Stimulated activated CD4-positive, alpha-beta T cell treated with anti-CD3 and anti-CD28 coated beads, Interleukin-15, amount 100 ng/mL, for 1 hour (primary cell): ENCODE measurements at places on chromosomes 2 and 18.

- DNase-seq = no peak
Observed at GRCh38 chr18:58843688-58844035, 21.0 kb upstream of the ZNF532 start.

DNA sequence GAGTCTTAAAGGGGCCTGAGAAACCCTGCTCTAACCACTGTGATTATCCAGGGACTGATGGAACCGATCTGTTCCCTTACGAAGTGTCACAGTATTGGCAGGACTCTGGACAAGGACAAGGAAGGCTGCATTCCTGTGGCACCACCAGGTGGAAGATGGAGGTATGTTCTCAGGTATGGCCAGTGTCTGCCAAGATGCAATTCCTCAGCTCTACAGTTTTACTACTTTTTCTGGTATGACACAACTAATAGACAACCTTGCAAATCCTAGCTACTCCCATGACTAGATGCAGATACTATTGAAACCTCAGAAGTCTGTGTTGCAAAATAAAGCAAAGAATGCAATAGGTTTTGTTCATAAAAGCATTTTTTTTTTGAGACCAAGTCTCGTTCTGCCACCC, 14.6 kb downstream of the RAB31 start:
- DNase-seq = no peak

DNA sequence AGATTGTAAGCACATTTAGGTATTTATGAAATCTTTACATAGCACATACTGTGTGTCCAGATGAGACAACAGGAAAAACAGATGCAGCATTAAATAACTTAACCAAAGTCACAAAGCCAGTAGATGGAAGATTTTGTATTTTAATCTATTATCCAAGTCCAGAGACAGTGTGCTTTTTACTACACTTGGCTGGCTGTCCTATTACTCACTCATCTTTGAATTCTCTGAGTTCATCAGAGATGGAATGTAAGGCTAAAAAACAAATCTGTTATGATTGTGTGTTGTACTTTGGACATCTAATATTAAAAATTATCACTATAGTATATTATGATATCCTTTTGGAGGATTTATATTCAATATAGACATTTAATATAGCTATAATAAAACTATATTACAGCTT, 1189.4 kb downstream of the DSC3 start:
- DNase-seq = no peak

GRCh38 chr2:8324901-8325300, 357.0 kb upstream of the ID2 start:
- no peak for DNase-seq

DNA sequence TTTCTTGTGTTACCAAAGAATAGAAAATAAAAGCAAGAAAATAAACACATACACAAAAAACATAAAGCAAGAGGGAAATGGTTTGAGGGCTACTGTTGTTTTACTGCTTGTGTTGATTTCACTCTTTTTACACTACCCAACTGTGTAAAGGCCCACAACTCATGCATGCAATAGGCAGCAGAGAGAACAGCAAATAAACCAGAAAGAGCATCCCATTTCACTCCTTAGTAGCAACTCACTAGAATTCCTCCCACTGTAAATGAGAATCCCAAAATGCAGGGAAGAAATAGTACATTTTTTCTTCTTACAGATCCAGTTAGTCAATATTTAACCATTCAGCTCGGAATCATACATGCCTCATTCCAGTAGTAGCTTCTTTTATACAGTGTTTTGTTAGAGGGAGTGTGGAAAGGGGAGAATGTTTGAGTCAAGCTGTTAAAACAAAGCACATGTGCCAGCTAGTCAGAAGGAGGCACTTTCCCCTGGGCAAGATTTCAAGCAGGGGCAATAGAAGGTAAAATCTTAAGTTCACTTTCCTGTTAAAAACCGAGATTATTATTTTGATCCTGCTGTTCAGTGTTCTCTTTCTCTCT, 147.2 kb upstream of the FAM98A start:
- DNase-seq = no peak

DNA sequence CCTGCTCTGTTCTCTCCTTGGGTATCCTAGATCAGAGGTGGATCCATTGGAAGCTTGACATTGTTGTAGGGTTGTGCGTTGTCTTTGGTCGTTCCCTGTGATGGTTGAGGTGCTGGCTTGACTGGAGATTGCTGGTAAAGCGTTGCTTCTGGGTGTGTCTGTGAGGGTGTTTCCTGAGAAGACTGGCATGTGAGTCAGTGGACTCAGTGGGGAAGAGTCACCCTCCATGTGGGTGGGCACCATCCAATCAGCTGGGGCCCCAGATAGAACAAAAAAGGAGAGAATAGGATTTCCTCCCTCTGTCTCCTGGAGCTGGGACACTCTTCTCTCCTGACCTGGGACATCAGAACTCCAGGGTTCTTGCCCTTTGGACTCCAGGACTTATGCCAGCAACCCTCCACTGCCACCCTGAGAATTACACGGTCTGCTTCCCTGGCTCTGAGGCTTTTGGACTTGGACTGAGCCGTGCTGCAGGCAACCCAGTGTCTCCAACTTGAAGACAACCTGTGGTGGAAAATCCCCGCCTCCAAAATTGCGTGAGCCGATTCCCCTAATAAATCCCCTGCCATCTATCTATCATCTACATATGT, 14.8 kb upstream of the REEP1 start:
- no peak for DNase-seq

- peak; percentile 49 for DNase-seq
Observed at GRCh38 chr18:45910405-45911023, 56.6 kb downstream of the EPG5 start.

DNA sequence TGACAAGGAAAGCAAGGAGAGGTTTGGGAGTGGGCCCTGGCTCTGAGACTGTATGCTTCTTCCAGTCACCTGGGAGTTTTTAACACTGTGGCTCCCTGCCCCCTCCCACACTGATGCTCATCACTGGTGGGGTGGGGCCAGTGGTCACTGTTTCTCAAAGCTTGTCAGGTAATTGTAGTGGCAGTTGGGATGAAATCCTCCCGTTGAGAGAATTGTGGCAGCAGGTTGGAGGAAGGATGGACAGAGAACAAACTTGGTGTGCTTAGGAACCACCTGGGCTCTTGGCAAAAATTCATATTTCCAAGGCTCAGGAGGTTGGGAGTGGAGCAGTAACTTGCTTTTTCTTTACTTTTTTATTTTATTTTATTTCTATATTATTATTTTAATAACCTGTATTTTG, 25.1 kb downstream of the DGKD start:
- DNase-seq = no peak

GRCh38 chr2:144261966-144262365, 258.0 kb downstream of the ZEB2 start:
- DNase-seq = no peak
